Stimulated activated CD8-positive, alpha-beta memory T cell treated with anti-CD3 and anti-CD28 coated beads, Interleukin-15, amount 100 ng/mL, for 4 hours (primary cell): ENCODE measurements at places on chromosomes 6 and 20.

- no peak for DNase-seq
Measured at GRCh38 chr6:51996296-51996947, 91.0 kb downstream of the PKHD1 start.

- no peak for DNase-seq
Measured at GRCh38 chr6:128494440-128494839, 26.0 kb downstream of the PTPRK start.

- no peak for DNase-seq
Measured at GRCh38 chr20:46681032-46681854, 8.0 kb downstream of the TP53RK start.

DNA sequence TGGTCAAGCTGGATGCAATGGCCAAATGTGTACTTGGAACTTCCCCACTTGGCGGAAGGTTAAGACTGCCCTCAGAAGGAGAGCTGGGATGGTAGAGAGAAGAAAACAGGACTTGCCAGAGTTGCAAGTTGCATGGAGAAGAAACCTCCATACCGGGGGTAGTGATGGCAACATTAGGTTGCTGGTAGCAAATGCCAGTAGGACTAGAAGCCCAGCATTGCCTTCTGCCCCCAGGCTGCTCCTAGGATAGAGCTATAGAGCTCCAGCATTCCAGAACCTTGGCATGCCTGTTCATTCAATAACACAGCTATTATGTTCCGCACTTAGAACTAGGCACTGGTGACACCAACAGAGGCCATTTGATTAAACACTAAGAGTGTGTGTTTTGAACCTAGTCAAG is 26.6 kb downstream of the TFEB start:
- no peak for DNase-seq

- DNase-seq, result no peak
Measured at GRCh38 chr20:13455713-13456112, 183.0 kb downstream of the TASP1 start.

GRCh38 chr20:2006452-2007361 is 12.8 kb upstream of the PDYN start:
- DNase-seq, result no peak

GRCh38 chr6:9943986-9944385 is 470.9 kb downstream of the TFAP2A start:
- no peak for DNase-seq

DNA sequence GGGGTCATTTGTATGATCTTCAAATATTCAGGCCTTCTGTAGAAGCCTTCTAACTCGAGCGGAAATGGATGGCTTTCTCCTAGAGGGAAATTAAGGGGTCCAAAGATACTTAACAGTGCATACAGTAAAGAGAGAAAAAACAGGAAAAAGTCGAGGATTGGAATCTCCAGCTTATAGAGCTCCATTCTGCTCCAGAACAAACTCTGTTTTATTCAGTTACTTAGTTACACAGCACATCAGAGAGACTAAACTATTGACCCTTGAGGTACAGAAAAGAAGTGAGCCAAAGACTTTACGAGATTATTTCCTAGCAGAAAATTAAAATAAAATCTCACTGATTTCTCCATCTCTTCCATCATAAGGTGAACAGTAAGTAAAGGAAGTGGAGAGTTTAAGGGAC is 43.8 kb upstream of the DSE start:
- DNase-seq, result no peak

- no peak for DNase-seq
Measured at GRCh38 chr6:45026003-45026516, 302.1 kb upstream of the RUNX2 start.

DNA sequence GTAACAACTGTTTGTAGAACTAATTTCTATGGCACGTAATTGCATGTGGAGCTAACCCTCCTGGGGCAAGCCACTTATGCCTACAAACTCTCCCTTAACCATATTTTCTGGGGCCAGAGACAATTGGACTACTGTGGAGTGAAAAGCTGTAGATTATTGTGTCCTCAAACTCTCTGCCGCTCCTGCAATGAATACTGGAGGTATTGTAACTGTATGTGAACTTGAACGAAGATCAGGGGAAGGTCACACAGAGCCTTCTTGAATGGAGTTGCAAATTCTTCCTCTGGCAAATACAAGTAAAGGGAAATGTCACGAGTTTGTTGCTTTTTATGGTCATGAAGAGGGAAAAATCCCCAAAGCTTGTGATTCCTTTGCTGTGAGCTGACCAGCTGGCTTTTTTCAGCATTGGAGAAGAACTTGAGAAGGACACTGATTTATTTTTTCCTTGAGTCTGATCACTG is 18.2 kb downstream of the AKAP12 start:
- DNase-seq, result no peak

- no peak for DNase-seq
Measured at GRCh38 chr20:46688151-46689081, 828 bp downstream of the TP53RK start.

DNA sequence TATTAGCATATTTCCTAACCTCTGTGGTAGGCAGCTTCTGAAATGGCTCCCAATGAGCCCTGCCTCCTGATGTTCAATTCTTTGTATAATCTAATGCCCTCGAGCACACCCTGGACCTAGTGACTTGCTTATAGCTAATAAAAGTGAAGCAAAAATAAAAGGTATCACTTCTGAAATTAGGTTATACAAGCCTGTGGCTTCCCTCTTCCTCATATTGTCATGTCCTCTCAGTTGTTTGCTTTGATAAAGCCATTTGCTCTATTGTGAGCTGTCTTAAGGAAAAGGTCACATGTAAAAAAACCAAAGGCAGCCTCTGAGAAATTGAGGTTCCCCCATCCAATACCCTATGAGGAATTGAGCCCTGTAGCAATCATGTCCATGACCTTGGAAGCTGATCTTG is 442.1 kb upstream of the ADGRB3 start:
- DNase-seq, result no peak

GRCh38 chr6:7282097-7282906 is 30.7 kb downstream of the SSR1 start:
- DNase-seq, result no peak

DNA sequence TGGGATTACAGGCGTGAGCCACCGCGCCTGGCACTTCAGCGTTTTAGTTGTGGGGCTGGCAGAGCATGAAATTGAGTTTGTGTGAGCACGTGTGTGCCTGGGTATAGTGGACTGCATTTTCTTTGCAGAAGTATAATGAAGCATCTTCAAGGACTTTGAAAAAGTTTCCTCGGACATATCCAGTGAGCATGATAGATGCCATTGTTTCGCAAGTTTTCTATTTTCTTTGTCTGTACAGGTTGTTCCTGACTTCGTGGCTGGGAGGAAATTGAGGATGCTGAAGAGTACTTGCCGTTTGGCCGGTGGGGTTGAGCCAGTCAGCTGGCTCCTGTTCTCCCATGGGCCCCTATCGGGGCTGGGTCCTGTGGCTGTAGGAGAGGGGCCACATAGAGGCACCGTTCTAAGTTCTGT is 55.9 kb downstream of the RREB1 start:
- no peak for DNase-seq

- no peak for DNase-seq
Measured at GRCh38 chr20:52972965-52973819, 1.0 kb downstream of the TSHZ2 start.

DNA sequence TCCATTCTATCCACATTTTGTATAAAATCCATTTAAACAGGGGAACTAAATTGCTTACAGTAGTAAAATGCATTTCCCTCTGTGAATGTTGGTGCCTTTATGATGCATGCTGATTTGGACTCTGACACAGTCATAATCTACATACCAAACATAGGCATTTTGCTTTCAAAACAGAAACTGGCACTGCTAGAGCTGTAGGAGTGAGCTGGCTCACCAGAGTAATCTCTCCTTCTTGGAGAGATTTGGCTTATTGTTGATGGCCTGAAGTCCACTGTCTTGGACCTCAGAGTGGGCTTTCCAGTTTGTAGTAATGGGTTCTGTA is 363.2 kb upstream of the FLRT3 start:
- DNase-seq, result no peak

DNA sequence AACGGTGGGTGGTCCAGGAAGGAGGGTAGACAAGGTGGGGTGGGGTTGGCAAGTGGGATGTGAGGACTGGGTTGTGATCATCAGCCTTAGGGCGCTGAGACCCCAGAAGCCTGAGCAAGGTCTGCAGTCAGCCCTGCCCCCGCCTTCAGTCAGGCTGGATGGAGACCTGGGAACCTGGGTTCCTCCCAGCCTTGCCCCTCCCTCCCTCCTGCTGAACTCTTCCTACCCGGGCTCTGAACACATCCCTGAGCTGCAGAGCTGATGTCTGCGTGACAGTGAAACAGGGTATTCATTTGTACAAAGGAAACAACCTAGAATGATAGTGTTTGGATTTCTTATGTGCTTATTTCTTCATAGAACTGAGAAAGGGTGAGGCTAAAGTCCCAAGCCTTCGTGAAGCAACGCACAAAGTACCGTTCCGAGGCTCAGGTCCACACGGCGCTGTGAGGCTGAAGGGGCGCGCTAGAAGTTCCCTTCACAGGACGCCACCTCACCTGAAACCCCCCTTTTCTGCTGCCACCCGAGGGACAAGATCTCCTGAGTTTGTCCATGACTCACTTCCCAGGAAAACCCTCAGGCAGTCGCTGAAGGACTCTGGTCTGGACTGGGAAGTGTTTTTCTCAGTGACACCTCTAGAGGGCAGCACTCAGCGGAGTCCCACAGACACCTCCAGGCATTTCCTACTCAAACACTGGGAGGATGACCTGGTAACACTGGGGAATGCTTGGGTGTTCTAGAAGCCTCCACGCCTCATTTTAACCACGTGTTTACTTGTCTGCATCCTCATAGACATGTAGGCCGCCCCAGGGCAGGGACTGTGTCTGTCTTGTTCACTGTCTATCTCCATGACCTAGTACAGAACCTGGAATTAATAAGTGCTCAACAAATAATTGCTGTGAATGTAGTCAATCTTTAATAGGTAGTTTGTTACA is 1.2 kb downstream of the GSTA5 start:
- peak; percentile 13 for DNase-seq

GRCh38 chr6:133769463-133769862 is 119.5 kb upstream of the TCF21 start:
- no peak for DNase-seq

GRCh38 chr6:8837343-8837742 is 402.0 kb upstream of the SLC35B3 start:
- DNase-seq, result no peak

- no peak for DNase-seq
Measured at GRCh38 chr6:6659600-6660327, 71.2 kb downstream of the LY86 start.

DNA sequence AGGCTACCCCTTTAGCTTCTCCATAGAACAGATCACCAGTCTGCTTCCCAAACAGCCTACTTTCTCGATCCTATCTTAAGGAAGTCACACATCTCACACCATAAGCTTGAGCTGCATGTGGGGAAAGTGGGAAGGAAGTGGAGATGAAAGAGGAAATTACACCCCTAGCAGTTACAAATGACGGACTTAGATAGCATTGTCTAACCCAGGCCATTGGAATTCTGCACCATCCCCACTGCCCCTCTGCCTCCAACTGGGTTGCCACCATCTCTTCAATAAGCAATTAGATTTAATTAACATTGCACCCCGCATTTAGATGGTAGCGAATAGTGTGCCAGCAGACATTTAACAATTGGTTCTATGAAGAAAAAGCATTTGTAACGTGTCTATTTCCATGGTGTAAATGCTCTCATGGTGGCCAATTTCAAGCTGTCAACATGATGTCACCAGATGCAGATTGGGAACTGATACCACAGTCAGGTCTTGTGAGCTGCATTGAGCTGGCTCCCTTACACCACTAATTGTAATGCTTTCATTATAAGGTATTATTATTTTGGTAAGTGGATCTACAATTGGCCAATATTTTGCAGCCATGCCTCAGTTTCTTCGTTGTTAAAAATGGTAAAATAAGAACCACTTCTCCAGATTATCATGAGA is 124.7 kb downstream of the CD24 start:
- DNase-seq, result no peak

- no peak for DNase-seq
Measured at GRCh38 chr6:17278289-17279063, 2.7 kb upstream of the RBM24 start.

DNA sequence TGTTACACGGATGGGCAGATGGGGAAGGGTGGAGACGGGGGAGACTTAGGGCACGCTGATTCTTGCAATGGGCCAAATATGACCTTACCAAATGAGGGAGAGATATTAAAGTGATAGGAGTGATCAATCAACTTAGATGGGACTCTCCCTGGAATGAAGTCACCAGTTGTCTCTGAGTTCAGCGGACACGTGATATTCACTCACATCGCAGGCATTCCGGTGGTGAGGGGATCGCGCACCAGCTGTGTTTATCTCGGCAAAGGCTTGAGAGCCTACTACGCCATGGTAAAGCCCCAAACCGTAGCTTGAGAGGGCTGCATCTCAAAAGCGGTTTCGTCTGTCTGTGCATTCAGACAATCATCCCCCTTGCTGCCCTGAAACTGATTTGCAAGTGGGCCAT is 5.5 kb downstream of the BMP7 start:
- no peak for DNase-seq

- peak; percentile 41 for DNase-seq
Measured at GRCh38 chr20:25090492-25091429, 8.8 kb upstream of the VSX1 start.

DNA sequence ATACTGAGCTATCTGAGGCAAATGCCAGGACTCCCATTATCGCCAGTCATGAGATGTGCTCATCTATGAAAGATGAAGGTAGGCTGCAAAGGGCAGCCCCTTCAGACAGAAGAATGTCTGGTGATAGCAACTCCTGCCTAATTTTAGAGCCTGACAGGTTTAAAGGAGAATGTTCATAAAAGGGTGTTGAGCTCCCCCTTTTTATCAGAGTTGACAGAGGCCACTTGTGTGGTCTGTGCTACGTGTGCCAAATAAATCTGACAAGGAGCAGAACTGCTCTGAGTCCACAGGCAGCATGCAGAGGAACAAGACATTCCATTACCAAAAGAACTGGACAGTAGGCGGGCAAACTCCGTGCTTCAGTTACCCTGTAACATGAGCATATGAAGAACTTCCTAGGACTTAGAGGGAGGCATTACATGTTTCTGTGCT is 101.8 kb downstream of the PREP start:
- DNase-seq, result no peak

- no peak for DNase-seq
Measured at GRCh38 chr6:140436023-140436811, 1061.8 kb upstream of the CITED2 start.

DNA sequence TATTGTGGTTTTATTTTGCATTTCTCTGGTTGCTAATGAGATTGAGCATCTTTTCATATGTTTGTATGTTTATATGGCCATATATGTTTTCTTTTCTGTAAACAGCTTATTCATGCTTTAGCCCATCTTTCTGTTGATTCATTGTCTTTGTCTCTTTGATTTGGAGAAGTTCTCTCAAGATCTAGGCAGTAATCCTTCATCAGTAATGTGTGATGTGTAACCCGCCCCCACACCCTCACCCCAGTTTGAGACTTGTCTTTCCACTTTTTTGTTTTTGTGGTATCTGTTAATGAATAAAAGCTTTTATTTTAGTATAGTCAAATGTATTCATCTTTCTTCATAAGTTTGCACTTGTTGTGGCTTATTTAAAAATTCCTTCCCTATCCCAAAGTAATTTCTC is 26.0 kb downstream of the ZC3H12D start:
- DNase-seq, result no peak
